PC-9 (cell line): ENCODE measurements at places on chromosomes 3 and 15.

GRCh38 chr3:69419276-69419675 lies 33.4 kb upstream of the FRMD4B start:
- no peak for DNase-seq

DNA sequence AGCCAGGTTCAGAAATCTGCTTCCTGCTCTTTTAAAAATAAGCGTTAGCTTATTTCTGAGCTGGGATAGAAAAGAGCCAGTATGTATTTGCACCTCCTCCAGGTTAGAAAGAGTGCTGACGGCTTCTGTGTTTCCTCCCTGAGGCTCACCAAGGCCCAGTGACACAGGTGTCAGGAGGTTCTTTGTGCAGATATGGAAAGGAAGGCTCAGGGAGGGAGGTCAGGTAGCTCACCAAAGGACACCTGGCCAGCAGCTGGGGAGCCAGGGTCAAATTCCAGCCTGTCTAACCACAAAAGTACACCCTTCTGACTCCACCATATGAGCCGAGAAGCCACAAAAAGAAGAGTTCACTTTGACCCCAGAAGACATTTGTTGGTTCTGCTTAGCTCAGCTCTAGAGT lies 201.0 kb upstream of the WNT5A start:
- DNase-seq: no peak

GRCh38 chr3:162777118-162777517 lies 1280.5 kb downstream of the OTOL1 start:
- no peak for DNase-seq

DNA sequence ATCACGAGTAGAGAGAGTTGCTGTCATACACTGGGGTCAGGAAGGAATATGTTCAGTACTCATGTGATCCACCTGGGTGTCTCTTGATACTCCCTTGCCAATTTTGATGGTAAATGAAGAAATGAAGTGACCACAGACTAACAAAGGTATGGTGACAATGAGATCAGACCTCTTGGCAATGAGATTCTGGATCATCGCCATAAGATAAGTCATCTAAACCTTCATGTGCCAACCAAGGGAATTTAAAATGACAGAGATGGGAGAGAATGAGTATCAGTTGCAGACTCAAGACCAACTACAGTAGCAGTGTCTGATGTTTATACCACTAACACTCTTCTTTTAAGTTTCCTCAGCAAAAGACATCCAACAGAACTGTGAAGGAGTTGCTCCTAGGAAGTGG lies 601.0 kb downstream of the MECOM start:
- DNase-seq: no peak

DNA sequence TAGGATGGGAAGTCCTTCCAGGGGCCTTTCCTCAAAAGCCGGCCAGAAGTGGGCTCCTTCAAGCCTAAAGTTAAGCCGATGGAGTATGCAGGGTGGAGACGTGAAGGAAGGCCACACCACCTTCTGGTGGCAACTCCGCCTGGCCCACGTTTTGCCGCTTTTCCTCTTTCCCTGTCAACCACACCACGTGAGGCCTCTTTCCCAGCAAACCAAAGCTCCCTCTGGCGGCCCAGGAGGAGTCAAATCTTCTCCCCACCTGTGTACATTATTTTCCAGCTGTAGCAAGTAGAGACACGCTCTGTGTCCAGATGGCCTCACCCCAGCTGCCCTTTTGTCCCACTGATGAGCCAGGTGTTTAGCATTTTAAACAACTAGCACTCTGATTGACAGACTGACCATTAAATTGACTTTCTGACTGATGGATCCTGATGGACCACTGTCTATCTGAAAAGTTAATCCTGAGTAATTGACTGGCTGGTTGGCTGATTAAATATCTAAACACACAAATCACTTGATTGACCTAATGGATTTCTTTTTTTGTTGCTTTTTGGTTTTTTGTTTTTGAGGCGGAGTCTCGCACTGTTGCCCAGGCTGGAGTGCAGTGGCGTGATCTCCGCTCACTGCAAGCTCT lies 59.6 kb upstream of the ZBTB38 start:
- peak; percentile 55 for DNase-seq

DNA sequence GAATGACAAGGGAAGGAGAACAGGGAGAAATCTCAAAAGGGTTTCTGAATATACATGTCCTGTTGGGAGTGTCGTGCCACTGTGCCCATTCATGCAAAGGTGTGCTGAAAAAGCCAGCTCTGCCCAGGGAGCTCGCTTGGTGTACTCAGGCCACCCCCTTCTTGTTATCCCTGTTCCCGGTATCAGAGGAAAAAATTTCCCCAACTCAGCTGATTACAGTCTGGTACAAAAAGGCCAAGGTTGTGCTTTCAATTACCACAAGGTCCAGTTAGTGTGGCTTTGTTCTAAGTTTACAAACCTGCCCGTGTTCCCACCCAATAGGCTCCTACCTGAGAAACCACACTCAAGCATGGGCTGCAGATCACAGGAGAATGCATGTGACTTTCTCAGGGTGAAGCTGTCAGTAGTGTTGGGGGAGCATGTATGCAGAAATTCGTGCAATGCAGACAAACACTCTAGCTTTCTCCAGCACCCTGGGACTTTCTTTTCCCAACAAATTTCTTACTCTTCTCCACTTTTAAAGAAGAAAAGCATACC lies 648.5 kb downstream of the NR2F2 start:
- no peak for DNase-seq

DNA sequence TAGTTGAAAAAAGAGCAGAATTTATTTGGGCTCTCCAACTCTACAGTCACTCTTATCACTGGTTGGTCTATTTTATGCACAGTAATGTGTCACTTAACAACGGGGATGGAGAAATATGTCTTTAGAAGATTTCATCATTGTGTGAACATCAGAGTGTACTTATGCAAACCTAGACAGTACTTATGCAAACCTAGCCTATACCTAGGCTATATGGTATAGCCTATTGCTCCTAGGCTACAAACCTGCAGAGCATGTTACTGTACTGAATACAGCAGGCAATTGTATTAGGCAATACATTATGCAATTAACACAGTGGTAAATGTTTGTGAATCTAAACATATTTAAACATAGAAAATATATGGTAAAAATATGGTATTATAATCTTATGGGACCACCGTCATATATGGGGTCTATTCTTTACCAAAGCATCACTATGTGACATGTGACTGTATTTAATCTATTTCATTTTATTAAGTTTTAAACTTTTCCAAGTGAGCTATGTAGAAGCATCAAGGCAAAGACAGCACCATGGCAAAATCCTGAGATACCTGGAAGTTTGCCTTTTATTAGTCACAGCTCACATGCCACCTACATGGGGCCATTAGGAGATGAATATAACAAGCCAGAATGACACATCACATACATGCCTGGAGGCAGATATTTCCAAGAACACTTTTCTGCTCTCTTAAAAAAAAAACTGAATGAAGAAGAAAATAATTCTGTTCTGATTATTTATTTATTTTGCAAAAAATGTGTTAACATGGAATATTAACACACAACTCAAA lies 537.4 kb downstream of the TUSC7 start:
- no peak for DNase-seq
